ENCODE measurements at places on chromosomes 2 and 18.

DNA sequence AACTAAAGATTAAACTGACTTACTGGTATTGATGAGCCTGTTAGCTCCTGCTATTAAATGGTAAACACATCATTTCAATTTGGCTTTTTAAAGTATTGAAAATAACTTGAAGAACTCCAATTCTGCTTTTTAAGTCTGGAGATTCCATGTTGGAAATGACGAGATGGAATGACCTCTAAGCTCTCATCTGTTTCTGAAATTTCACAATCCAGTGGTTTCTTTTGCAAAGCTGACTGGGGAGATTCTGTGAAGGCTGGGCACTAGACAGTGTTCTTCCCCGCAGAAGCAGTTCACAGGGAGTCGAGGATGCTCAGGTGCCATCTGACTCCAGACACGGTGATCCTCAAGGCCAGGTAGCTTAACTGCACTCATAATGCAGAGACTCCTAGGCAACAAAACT lies 44.7 kb downstream of the DHRS9 start:
- no peak for DNase-seq

DNA sequence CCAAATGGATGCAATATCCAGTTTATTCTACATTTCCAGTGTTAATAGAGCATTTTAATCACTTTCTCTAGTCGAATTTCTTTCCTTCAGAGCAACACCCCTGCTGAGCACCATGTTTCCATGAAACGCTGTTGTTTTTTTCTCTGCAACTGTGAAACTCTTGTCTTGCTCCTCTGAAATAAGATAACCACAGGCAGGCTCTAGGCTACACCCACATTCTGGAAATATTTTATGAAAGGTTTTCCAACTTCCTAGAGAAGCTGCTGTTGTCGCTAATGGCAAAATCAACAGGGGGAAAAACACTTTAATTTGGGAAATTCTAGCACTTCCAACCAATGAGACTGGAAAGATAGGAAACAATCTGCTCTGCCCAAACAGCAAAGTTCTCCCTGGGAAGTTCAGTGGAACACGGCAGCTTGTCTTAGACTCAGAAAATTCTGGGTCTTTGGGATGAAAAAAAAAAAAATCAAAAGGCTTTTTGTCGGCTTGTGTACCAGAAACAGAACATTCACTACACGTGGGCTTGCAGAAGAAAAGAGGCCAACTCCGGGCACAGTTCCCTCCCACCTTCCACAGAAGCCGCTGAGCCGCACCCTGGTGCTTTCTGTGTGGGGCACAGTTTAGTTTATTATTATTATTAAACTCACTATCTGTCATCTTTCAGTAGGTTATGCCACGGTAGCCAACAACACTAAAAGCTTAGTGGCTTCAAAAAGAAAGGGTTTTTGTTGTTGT lies 98.7 kb downstream of the MMADHC start:
- DNase-seq, result no peak

GRCh38 chr2:223457301-223457700 lies 144.9 kb downstream of the SCG2 start:
- no peak for DNase-seq

GRCh38 chr2:207704078-207704477 lies 7.4 kb upstream of the CCNYL1 start:
- no peak for DNase-seq

GRCh38 chr2:119197126-119197405 lies 26.6 kb upstream of the STEAP3 start:
- no peak for DNase-seq

GRCh38 chr2:19577723-19578122 lies 219.3 kb upstream of the OSR1 start:
- DNase-seq, result no peak

DNA sequence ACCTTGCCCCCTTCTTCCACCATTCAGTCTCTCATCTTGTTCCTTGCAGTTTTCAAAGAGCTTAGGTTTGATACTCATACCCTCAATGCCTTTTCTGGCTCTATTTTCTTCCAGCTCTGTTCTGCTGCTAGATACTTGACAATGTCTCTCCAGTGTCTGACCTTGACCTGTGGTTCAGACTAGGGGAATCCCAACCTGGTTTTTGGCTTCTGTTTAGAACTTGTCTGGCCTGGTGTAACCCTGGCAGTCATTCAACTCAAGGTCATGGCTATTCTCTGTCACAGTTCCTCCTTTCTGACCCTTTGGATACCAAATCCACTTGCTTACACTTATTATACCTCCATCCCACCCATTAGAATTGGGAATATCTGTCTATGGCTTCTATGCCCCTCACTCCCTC lies 31.8 kb upstream of the IMP4 start:
- DNase-seq, result no peak

GRCh38 chr2:39620067-39620466 lies 45.6 kb upstream of the TMEM178A start:
- DNase-seq, result no peak

DNA sequence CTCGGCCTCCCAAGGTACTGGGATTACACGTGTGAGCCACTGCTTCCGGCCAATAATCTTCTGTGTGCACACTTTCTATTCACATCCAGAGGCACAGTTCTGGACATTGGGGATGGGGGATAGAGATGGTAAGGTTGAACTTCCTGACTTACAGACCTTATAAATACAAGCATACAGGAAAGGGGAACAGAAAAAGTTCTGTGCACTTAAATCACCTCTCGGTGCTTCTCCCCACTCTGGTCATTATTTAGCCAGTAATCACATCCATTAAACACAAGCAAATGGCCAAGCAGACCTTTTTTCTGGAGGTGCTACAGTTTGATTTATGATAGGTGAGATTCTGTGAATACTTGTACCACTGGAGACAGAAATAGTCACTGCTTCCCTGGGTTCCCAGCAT lies 110.6 kb downstream of the CRIM1 start:
- no peak for DNase-seq
